Body of pancreas (tissue), 4 donors: ENCODE measurements at places on chromosomes 3 and 15. TPM values are rescaled to one million over a fixed set of nuclear protein-coding genes. Genes with fewer than 3 reads are reported as not detected.

- DNase-seq = no peak
Measured at GRCh38 chr15:36831904-36832287, 252.5 kb downstream of the CDIN1 start.

DNA sequence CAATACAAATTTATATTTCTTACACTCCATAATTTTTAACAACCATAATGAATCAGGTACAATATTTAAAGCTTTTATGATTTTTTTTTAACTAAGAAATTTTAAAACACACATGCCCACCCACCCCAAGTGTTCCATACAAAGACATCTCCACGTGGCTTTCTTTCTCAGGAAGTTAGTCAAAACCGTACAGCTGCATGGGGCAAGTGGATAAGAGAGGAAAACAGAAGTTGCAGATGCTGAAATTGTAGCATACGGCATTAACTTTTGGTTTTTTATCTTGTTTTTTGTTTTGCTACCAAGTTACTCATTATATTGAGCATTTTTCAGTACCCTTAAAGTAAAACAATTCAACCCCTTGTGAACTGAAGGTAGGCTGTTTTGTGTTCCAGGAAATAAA is 14.8 kb downstream of the GNB4 start:
- DNase-seq = no peak

AHSG gene
- total RNA-seq = not detected

ITIH3 gene
- not detected for total RNA-seq

GRCh38 chr3:174111776-174112175 is 714.2 kb downstream of the NLGN1 start:
- DNase-seq = no peak

- DNase-seq = no peak
Measured at GRCh38 chr15:51768018-51768417, 16.6 kb downstream of the TMOD2 start.

GPR62 gene
- not detected for total RNA-seq

NUDT16 gene
- total RNA-seq = 27.4 TPM

- DNase-seq = no peak
Measured at GRCh38 chr3:109642025-109642424, 304.7 kb upstream of the DPPA4 start.

NDN gene
- 19.4 TPM for total RNA-seq

- DNase-seq = peak; percentile 69
Measured at GRCh38 chr3:48273594-48274211, 32.8 kb downstream of the ZNF589 start.

NAALADL2 gene
- 14.5 TPM for total RNA-seq

DNA sequence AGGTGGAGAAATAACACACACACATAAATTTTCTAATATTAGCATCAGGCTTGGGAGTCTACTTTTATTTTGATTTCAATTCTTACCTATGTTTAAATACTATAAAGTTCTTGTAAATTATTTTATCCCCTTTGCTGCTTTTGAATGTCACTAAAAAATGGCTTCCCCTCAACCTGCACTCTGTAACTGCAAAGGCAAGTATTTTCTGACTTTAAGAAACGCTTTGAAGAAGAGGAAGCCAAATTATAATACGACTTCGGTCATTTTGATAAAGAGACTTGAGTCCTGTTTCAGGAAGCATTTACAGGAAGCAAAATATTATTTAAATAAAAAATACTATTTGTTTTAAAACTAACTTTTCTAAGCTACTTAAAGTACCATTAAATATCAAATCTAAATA is 627.7 kb upstream of the AGTR1 start:
- no peak for DNase-seq

GRCh38 chr3:191068946-191069813 is 129.9 kb upstream of the OSTN start:
- no peak for DNase-seq

ERC2 gene
- total RNA-seq = 4.0 TPM

- no peak for DNase-seq
Measured at GRCh38 chr3:41418961-41419691, 219.8 kb downstream of the CTNNB1 start.

SUCNR1 gene
- total RNA-seq = 0.26 TPM

DNA sequence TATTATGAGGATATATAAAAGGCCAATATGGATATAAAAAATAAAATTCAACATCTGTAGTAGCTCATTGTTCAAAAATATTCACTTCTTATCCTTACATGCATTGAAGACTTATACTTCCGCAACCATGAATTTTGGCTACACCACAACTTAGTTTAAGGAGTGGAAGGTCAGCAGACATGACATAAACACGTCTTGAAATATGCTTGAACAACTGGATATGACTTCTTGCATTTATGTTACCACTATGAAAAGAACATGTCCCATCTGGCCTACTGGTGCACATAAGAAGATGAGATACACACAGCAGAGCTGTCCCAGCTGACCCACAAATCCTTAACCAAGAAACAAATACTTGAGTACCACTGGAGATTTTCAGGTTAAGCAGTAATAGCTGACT is 52.1 kb downstream of the MYO9A start:
- no peak for DNase-seq

PIERCE2 gene
- 2.0 TPM for total RNA-seq
